ENCODE measurements at places on chromosomes 11 and 22.

- no peak for DNase-seq
Measured at GRCh38 chr11:76553554-76554476, 109.0 kb downstream of the EMSY start.

DNA sequence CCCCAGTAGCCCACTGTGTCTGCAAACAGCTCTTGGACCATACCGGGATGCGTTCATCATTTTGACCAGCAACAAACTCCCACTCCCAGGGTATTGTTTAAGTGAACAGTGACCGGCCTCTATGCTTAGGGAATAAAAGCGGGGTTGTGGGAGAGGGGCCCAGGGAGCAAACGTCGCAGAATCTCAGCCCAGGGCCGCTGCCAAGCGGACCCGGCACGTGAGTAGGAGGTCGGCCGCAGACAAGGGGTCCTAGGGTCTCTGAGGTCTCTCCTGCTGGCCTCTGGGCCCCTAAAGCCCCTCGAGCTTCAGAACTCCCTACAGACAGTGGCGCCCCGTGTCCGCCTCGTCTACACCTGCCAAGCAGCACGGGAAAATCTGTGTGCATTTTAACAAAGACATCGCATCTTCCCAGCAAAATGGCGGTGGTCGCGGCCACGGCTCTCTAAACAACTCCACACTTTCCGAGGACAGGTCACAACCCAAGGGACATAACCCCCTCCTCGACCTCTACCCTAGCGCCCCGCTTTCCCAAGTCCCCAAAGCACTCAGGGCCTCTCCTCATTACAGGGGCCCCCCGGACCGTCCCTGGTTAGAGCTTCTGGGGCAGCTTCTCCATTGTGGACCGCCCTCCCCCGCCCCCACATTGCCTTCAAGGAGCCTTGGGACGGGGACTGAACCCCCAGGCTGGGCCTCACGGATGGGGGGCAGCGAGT, 3.9 kb upstream of the GCAT start:
- no peak for DNase-seq

DNA sequence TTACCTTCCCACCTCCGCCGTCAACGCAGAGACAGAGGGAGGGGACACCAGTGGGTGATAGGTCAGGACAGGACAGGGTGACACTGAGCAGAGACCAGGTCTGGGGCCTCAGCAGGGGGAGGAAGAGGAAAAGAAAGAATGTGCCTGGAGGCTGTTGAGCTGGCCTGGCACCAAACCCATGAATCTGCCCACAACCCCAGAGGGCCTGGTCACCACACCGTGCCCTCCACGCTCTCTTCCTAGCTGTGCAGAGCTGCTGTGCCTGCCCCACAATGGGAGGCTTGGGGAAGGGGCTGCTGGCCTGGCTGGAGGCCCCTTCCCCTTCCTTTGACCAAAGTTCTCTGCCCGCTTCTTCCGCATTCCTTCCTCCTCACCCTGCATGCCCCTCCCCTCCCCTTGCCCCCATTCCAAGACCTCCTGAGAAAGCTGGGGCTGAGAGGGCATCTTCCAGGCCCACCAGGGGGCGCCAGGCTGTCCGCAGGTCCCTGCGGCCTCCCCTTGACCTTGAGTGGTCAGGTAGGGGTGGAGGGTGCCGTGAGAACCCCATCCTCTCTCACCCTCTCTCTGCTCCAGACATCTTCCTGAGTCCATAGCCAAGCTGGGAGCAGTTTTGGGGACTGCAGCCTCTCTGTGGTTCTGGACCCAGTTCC, 11.0 kb upstream of the CACNA1I start:
- no peak for DNase-seq

- peak; percentile 29 for DNase-seq
Measured at GRCh38 chr11:70755410-70756158, 357.3 kb downstream of the CTTN start.

DNA sequence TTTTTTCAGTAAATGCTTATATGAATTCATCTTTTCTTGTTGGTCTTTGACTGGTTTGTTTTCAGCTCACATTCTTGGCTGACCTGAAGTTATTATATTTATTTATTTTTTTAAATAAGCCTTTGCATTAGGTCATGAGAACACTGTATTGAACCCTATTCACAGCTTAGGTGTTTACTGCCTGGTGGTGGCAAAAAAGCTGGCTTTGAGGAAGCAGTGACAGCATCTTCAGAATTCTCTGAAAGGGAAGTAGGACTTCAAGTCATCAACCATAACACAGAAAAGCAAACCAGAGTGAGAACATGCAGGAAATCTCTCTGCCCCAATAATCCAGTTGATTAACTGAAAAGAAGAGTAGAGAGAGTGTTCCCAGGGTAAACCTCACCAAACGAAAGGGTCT, 30.3 kb upstream of the MMP13 start:
- DNase-seq: no peak

DNA sequence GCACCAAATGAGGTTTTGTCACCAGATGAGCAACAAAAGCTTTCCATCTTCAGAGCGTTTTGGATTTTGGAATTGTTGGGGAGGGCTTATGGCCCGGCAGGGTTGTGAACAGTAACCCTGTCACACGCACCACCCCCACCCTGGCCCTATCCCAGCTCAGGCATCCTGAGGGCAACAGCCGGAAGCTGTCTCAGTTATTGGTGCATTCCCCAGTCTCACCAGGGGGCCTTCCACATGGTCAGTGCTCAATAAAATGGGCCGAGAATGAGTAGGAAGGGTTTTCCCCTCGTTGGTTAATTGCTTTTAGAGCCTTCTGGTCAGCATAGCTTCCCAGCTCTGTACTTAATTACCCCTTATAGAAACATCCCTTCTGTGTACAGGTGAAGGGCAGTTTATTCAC, 46.0 kb downstream of the LRP5 start:
- no peak for DNase-seq

- no peak for DNase-seq
Measured at GRCh38 chr22:19385221-19385906, 46.2 kb downstream of the HIRA start.

DNA sequence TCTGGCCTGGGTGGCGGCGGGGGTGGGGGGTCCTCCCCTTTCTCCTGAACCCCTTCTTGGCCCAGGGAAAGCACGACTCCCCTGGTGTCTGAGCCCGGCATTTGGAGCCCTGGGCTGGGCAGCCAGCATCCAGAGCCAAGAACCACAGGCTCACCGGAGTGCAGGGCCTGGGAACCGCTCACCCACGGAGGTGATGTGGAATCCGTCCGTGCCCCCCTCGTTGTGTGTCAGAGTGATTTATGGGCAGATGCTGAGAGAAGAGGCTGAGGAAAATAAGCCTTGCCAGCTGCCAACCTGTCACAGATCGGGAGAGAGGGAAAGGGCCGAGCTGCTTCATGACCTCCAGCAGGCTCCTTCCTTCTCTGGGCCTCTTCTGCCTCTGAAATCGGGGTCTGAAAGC, 33.7 kb downstream of the WNT11 start:
- DNase-seq: no peak

Data from stimulated activated CD4-positive, alpha-beta T cell treated with anti-CD3 and anti-CD28 coated beads, Interleukin-1b, Interleukin-23, amount 100 ng/mL, for 24 hours (primary cell).